ENCODE measurements at places on chromosomes 7 and 10. TPM values are rescaled to one million over a fixed set of nuclear protein-coding genes. Genes with fewer than 3 reads are reported as not detected.

NET1 gene
- 31.5 TPM for total RNA-seq

TMEM139 gene
- total RNA-seq: not detected

POLD2 gene
- 120 TPM for total RNA-seq

TMEM178B gene
- under 0.01 TPM for total RNA-seq

ATP5F1C gene
- total RNA-seq: 126 TPM

PRSS37 gene
- total RNA-seq: not detected

PTER gene
- total RNA-seq: 14.8 TPM

UCMA gene
- not detected for total RNA-seq

LOXL4 gene
- total RNA-seq: 2.2 TPM

GRM3 gene
- total RNA-seq: not detected

STAG3 gene
- 0.81 TPM for total RNA-seq

H2BK1 gene
- not detected for total RNA-seq

ANKRD2 gene
- total RNA-seq: not detected

LDB3 gene
- not detected for total RNA-seq

ITPRID1 gene
- total RNA-seq: not detected

SKIDA1 gene
- 1.1 TPM for total RNA-seq

PCLO gene
- 1.1 TPM for total RNA-seq

BAG3 gene
- 7.3 TPM for total RNA-seq

C10orf143 gene
- total RNA-seq: 1.3 TPM

STEAP1 gene
- total RNA-seq: 0.27 TPM

KIAA1217 gene
- total RNA-seq: not detected

STOX1 gene
- 0.54 TPM for total RNA-seq

TNRC18 gene
- total RNA-seq: 214 TPM

COBL gene
- total RNA-seq: 0.27 TPM

NEUROD6 gene
- total RNA-seq: not detected

RADIL gene
- 0.27 TPM for total RNA-seq

KAZALD1 gene
- 5.9 TPM for total RNA-seq

OR2A5 gene
- not detected for total RNA-seq

SEPTIN14 gene
- not detected for total RNA-seq

EFCAB10 gene
- total RNA-seq: not detected

IGFBP3 gene
- 0.27 TPM for total RNA-seq

SLC26A5 gene
- not detected for total RNA-seq

MSS51 gene
- 1.3 TPM for total RNA-seq
